ENCODE measurements at places on chromosomes 6 and 20. TPM values are rescaled to one million over a fixed set of nuclear protein-coding genes. Genes with fewer than 3 reads are reported as not detected.

NKX2-2 gene
- not detected for total RNA-seq

SLC22A23 gene
- 10.9 TPM for total RNA-seq

OTOR gene
- not detected for total RNA-seq

FAM83D gene
- total RNA-seq: 0.33 TPM

DNA sequence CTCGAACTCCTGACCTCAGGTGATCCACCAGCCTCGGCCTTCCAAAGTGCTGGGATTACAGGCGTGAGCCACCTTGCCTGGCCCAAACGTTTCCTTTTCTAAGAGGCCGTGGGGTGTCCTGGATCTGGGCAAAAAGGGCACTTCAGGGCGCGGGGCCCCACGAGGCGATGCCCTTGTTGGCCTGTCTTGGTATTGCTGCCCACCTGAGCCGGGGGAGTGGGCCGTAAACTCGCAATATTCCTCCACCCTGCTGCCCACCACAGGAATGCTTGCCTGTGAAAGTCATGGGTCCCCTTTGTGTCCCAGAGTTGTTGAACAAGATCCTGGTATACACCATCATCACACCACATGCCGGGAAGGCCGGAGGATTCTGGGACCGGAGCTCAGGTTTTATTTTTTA is 49.0 kb downstream of the SSR1 start:
- DNase-seq: no peak

DNA sequence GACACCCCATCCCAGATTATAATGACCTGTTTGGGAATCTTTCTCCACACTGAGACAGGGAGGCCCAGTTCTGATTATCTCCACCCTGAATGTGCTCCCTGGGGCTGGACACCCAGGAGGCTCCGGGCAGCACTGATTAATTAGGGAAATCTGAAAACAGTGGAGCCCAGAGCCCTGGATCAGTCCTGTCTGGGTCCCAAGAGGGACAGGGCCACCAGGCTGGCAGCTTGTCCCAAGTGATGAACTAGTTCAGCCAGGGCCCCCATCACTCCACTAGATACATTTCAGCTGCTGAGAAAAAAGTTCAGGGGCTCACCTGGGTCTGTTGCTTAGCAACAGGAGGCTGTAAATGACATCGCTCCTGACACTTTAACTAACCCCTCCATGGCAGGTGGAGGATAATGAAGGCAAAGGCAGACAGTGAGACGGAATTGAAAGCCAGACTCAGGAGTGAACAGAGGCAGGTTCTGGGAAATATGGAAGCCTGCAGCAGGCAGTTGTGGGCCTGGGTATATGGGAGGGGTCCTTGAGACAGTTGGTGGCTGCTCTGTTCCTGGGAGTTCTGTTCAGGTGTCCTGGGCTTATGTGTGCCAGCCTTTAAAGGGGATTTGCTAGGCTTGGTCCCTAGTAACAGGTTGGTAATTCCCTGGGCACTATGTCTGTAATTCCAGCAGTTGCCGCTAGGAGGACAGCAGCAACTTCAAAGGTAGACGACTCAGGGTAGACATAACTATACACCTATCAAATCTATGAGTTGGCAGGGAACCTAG is 78.3 kb upstream of the CTNNBL1 start:
- DNase-seq: no peak

DNA sequence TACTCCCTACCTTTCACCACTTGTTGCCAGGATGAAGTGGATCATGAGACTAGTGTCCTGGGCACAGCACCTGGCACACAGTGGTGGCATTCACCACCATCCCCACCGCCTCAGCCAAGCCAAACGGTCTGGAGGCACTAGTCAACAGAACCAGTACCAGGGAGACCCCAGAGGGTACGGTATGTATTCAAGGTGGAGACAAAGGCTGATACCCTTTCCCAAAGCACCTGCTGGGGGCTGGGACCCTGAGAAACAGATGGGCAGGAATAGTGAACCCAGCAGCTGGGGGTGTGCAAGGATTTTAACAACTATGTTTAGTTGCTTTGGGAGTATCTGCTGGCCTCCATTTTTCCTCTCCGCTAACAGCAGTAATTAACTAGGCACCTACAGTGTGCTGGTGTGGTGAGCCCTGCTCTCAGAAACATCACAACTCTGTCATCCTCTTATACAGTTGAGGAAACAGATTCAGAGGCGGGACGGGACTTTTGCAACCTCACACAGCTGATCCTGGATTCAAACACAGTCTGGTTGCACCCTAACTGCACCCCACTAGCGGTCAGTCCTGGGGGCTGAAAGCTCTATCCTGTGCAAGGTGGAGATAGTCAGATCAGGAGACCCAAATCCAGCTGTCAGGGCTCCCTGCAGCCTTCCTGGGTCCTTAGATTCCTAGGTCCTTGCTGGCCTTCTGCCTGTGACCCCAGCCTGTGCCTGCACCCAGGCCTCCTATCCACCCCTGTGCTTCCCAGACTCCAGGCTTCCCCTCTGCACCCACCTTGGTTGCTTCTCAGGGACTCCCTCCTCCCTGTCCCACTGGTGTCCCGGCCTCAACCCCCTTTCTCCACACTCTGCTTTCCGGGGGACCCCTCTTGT is 1.2 kb downstream of the SNTA1 start:
- no peak for DNase-seq

- no peak for DNase-seq
Measured at GRCh38 chr6:107576852-107577251, 86.9 kb downstream of the SOBP start.

MOXD1 gene
- 2.9 TPM for total RNA-seq

DNA sequence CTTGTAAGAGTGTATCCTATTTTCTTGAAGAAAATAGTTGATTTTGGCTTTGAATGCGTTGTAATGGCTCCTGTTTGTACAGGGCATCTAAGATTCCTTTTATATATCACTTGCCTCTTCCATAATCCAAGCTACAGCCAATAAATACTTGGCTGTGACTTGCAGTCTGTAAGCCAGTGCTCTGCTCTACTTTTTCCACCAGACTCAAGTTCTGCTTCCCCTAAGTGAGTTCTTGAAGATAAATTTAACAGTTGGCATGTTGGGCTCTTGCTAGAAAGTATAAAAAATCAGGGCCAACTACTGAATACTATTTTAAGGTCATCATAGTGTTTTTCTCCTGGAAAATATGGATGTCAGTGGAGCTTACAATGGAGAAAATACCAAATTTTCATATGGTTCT is 36.5 kb upstream of the SCGN start:
- no peak for DNase-seq

KCTD20 gene
- total RNA-seq: 64.5 TPM

- DNase-seq: no peak
Measured at GRCh38 chr6:113015249-113015648, 668.1 kb downstream of the RFPL4B start.

DNA sequence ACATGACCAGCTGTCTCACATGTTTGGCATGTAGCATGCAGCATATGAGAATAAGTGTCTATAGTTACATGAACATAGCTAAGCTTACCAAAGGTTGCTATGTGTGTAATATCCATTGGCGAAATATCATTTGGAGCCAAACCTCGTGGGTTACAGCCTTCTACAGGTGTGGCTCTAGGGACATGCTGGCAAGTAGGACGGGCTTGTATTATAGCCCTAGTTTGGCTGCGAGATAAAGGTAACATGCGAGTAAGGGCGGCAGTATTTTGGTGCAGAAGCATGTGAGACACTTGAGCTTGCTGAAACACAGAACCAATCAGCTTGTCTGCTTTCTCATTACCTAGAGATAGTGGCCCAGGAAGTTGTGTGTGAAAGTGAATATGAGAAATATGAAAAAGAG is 6.5 kb upstream of the ABHD12 start:
- no peak for DNase-seq

- DNase-seq: no peak
Measured at GRCh38 chr20:51338692-51339440, 203.7 kb downstream of the NFATC2 start.

GLP1R gene
- total RNA-seq: not detected

ATP5F1E gene
- 25.6 TPM for total RNA-seq

DNA sequence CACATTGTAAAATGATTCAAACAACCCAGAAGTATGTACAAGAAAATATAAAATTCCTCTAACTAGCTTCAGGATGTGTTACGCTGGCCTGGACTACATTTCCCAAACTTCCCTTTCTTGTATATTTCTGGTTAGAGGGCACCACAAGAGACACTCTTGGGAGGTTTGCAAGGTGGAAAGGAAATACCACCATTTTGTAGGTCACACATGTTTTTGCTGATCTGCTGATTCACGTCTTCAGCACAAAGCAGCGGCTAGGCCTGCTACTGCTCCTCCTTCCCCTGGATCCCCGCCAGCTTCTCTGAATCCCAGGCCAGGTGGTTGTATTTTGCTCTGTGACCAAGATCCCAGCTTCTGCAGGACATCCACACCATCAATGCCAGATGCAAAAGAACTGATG is 104.2 kb downstream of the AGPAT4 start:
- DNase-seq: no peak

RIPOR2 gene
- 13.8 TPM for total RNA-seq

DNA sequence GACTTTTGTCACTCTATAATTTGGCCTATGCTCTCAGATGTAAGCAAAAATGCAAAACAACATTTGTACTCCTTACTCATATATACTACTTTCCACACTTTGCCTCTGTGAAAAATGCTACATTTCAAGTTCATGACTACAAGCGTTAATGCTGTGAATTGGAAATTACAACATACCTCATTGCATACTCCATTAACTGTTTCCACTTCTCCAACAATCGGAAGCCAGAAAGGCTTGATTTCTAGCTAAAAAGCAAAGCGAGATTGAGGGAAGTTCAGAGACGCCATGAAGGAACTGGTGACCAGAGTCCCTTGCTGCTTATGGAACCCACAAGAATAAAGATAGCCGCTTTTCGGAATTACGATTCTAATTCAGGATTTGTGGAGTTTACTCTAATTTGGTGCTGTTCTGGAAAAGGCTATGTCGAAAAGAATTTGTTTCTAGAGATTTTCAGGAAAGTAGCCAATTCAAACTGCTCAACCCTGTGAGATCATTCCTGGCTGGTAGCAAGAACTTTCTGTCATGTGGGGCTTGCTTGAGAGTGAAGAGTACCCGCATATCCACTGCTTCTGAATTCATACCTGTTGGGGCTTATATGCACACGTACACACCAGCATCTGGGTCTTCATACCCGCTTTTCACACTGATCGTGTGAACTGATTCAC is 98.0 kb upstream of the CITED2 start:
- no peak for DNase-seq

DNA sequence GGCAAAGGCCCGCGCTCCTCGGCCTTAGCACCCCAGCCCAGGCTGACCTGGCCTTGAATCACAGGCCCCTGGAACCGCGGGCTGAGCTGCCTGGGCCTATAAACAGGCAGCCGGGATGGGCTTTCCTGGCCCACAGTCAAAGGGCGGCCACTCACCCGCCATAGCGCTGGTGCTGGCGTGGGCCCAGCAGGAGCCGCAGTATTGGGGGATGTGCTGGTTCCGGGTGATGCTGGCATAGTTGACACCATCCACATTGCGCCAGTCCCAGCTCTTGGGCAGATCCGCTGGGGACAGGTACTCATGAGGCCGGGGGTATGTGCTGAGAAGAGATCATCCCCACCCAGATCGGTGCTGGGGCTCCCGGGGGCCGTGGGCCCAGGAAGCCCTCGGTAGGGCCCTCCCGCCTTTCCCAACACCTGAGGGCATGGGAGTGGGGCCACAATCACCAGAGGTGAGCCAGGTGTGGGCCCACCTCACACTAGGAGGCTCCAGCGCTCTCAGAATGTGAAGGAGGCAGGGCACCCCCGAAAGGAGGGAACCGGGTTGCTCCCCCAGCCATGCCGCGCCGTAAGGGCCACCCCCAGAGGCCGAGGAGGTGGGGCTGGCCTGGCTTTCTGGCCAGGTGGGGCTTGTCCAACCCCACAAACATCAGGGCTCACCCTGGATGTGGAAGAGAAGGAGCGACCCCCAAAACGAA is 739 bp downstream of the CTSZ start:
- DNase-seq: no peak

MUCL3 gene
- total RNA-seq: not detected

DNA sequence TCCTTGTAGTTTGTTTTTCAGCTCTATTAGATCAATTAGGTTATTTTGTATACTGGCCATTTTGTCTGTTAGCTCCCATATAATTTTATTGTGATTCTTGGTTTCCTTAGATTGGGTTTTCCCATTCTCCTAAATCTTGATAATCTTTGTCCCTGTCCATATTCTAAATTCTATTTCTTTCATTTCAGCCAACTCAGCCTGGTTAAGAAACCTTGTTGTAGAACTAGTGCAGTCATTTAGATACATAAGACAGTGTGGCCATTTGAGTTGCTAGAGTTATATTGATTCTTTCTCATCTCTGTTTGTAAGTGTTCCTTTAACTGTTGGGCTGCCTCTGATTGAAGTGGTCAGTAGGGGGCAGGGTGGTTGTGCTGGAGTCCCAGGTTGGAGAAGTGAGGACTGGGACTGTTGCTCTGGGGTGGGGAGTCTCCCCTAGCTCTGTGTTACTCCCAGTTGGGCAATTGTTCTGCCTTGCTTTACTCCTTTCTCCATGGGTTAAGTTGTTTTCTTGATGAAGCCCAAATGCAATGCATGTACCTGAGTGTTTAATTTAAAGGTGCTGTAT is 98.8 kb upstream of the NRN1 start:
- no peak for DNase-seq

EGFL8 gene
- 11.8 TPM for total RNA-seq

CAP2 gene
- total RNA-seq: 3.9 TPM

PSORS1C2 gene
- not detected for total RNA-seq

ZKSCAN3 gene
- total RNA-seq: 3.6 TPM

DNA sequence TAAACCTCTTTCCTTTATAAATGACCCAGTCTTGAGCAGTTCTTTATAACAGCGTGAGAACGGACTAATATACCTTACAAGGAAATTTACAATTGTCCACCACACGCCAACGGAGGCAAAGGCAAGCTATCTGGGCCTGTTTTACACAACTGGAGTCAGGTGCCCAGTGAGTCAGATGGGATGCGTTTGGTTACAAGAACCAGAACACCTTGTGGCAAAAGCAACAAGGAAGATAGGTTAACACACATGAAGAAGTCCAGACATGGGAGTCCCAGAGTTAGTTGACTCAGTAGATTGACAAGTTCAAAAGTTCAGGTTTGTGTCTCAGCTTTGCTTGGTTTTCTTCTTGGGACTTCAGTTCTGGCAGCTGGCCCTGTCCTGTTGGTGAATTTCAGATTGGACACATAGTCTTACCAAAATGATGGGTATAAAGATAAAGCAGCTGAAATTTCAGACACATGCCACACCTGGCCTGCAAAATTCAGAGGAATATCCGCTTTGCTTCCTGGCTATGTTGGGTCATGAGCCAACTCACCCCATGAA is 97.9 kb downstream of the PXDC1 start:
- no peak for DNase-seq

DNA sequence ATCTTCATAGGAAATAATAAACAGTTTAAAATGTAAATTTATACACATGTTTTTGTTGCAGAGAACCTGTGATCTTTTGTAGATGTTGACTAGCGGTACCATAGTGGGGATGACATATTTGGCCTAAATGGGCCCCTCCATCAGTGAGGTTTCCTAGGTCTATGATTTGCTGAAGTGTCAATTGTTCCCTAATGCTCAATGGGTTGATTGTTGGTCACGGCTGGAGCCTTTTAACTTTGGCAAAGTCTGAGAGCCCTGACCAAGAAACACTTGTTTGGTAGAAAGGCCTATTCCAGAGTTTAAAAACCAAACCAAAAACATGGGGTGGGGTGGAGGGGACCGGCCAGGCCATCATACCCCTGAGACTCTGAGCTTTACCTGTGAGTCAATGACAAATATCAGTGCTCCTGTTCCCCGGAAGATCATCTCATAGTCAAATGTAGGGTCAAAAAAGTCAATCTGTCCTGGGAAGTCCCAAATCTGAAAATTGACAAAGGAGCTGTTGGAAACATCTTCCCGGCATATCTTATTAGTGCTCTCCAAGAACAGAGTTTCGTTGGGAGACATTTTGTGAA is 25.1 kb downstream of the RRAGD start:
- DNase-seq: no peak

PRRT1 gene
- total RNA-seq: 2.8 TPM
